CD4-positive, alpha-beta T cell treated with Interleukin-10 for 1 hour (primary cell): ENCODE measurements at places on chromosomes 2 and 18.
A peak's percentile ranks its signal among the peaks of the same experiment; 100 is the strongest.

DNA sequence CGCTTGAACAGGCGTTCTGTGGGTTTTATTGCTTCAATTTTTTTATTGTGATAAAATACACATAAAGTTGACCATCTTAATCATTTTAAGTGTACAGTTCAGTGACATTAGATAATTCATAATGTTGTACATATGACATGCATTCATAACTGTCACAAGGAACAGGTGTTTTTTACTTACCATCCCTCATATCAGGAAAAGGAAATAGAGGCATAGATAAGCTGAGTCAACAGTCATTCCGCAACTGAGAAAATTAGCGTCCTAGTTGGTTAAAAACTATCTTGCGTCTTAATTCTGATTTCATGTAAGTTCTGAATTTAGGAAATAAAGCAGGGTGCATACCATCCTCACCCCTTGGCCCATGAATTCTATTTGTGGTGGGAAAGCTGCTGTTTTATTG, 36.5 kb downstream of the PLB1 start:
- no peak for DNase-seq

DNA sequence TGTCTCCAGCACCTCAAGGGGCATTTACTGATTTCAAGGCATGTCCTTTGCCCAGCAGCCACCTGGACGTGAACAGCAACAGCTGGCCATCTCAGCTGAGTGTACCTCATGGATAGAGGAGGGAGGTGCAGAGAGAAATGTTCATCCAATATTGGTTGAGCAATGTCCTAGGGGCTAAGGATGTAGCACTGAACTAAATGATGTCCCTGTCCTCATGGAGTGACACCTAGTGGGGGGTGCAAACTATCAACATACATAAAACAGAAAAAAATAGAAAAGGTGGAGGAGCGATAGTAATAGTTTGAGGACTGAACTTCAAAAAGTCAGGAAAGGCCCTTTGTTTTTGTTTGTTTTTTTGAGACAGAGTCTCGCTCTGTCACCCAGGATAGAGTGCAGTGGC, 4.8 kb upstream of the UGGT1 start:
- DNase-seq: no peak

GRCh38 chr2:67290451-67291290, 106.5 kb upstream of the ETAA1 start:
- no peak for DNase-seq

- DNase-seq: no peak
These were observed 19.3 kb downstream of the FEZ2 start for GRCh38 chr2:36578343-36579296.

DNA sequence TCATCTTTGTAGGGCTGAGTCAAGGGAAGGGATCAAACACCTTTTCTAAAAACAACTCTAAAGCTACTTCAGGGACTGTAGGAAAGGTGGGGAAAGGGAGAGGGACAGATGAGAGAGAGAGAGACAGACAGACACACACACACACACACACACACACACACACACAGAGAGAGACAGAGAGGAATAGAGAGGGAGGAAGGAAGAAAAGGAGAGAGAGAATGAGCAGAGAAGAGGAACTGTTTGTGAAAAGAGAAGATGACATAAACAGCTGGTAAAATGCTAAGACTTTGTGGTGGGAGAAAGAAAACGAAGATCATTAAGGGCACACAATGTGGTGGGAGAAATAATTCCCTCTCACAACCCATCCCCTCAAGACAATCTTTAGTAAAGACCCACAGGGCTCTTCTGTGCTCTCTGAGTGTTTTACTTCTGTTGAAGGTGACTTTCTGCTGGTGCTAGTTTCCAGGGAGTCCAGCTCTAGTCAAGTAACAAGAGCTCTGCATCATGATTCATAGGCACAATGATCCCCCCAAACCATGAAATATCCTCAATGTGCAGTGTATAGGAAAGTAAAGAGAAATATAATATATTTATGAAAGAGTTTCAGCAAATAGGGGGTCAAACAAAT, 77.2 kb upstream of the STK17B start:
- no peak for DNase-seq

DNA sequence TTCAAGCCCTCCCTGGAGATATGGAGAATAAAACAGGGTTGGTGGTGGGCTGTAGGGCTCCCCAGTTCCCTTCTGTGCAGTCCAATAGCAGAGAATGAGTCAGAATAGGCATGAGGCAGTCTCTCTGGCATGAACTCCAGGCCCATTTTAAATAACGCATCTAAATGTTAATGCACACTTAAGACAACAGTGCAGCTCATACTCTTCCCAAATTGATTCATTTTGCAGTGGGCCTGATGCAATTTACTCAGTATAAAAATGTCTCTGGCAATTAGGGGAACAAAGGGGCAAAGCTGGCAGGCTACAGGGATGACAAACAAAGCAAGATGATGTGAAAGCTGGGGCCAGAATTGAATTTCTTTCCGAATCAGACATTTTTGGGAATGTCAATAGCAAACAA, 402.8 kb downstream of the CLIP4 start:
- no peak for DNase-seq

- DNase-seq: no peak
These were observed 2.4 kb upstream of the CLEC4F start for GRCh38 chr2:70822843-70823242.

GRCh38 chr2:64609227-64609941, 44.3 kb downstream of the SERTAD2 start:
- peak; percentile 73 for DNase-seq

- DNase-seq: no peak
These were observed 11.9 kb downstream of the ANXA4 start for GRCh38 chr2:69753659-69754363.

- DNase-seq: peak; percentile 72
These were observed 7.5 kb upstream of the RNF144A start for GRCh38 chr2:6909431-6910385.

DNA sequence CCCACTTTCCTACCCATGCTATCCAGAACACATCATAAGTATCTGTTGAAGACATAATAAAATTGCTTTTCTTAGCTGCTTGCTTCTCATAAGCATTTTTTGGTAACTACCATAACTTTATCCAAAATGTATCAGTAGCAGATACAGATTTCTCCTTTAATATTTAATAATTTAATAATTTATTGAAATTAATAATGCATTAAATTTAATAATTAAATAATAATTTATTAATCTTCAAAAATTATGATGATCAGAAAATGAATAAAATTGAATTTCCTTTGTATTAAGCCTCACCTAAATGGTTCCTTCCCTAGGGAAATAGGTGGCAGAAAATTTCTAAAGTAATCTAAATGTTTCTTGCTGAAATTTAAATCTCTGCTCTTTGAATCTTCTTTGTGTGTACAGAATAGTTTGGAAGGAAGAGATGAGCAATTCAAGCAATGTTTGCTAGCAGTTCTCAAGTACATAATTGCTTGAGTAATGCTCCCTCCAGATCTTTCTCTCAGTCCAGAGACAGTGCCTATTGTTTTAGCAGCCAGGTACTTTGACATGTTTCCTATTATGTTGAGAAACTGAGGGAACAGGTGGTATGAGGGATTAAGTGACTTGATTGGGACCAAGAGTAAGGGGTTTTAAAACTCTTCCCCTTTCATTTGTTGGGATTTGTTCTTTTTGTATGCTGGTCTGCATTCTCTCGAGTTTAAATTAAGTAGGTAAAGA, 123.1 kb upstream of the CYP26B1 start:
- no peak for DNase-seq

DNA sequence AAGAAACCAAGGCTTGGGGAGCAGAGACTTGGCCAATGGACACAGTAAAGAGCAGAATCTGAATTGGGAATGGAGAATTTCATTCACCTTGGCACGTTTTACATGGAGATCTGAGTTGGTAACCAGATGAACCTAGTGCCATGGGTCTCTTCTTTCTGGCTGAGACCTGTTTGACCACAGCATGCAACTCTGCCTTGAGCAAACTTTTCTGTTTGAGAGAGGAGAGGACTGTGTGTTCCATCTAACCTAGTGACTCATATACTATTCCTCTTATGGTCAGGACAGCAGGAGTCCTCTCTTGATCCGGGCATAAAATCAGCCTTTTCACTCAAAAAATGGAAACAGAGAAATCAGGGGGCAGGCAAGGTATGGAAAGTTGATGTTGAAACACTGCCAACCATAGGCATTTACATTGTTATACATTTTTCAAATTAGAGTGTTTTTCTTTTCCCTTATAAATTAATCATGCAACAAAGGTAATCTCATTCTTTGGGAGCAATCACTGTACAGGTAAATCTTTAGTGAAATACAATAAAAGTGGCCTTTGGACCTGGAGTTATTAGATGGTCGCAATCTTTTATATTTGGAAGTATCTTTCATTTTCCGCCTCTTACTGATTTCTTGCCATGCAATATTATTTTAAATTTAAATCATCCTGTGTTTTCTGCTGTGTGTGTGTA, 86.7 kb downstream of the NRP2 start:
- DNase-seq: no peak

- no peak for DNase-seq
These were observed 2.4 kb downstream of the SOCS6 start for GRCh38 chr18:70291295-70291574.

DNA sequence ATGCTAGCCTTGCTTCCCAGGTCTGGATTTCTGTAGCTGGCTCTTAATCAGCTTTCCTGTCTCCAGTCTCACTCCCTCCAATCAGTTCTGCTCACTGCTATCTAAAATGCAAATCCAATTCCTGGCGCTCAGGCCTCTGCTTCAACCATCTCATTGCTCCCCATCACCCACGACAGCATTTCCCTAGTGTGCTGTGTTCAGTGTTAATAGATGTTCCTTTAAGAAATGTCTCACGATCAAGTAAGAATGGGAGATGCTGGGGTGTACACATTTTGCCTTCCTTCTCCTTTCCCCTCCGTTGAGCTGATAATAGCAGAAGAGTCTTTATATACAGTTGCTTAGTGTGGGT, 1.6 kb upstream of the PUM2 start:
- no peak for DNase-seq

GRCh38 chr2:10426726-10427617, 21.2 kb downstream of the ODC1 start:
- DNase-seq: no peak

DNA sequence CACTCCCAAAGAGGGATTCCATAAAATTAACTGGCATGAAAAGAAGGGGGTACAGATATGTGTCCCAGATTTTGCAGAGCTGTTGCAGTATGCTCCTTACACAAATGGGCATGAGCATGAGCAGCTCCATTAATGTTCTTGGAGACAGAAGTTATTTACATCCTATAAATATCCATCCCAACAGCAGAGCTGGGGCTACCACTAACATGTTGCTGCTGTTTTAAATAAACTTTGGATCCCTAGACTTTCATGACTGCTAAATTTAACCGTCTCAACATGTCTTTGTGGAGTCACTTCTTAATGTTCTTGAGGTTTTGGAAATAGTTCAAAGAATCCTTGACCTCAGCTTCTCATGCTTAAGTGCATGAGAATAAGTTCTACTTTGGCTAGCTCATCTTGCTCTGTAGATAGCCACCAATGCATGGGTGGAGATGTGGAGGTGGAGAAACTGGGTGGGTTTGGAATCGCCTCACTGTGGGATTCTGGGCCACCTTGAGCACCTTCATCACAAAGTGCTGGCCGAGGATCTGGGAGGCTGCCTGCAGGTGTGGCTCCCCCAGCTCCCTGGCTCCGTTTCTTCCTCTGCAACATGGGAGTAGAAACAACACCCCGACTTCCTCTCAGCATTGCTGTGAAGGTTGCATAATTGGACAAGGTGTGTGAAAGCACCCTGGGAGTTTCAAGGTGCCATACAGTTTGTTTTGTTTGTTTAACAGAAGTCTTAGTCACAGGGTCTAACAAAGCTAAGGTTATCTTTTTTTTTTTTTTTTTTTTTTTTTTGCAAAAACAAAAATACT, 307.2 kb downstream of the MYCN start:
- DNase-seq: no peak

GRCh38 chr18:50071397-50071796, 123.5 kb downstream of the MYO5B start:
- no peak for DNase-seq

- no peak for DNase-seq
These were observed 222.2 kb downstream of the CYP26B1 start for GRCh38 chr2:71925268-71926088.

DNA sequence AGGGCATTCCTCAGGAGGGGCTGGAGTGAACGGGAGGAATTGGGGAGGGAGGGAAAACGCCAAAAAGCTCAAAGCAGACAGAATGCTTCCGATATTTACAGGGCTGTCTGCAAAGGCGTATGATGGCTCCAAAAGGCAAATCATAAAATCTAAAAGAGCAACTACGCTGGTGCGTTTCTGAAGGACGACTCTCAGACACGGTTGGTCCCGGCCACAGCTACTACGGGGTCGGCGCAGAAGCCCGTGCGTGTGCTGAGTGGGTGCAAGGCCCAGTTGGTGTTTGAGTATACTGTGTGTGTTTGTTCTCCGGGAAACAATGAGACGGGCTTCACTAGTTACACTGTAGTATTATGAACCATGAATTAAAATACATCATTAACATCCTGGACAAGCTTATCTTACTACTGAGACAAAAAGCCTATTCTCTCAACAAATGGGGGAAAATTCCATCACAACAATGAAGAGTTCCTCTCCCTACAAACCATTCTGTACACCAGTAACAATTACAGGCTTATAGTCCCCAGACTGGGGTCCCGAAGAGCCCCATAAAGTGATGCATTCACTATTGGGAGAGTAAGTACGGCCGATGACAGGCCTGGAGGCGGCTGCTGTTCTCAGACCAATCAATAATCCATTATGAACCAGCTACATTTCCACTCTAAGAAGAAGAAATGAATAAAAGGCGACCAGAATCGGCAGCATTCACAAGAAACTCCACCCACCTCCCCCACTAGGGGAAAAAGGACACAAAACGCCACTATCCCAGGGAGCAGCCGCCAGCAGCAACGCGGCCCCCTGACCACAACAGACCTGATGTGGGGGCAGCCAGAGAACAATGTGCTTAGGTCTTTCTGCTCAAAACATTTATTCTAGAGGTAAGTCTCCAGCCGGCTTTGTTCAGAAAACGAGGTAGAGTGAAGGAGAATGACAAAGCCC, 43.4 kb downstream of the ZNF516 start:
- DNase-seq: no peak

GRCh38 chr18:49073437-49073836, 122.7 kb upstream of the SMAD7 start:
- no peak for DNase-seq

- no peak for DNase-seq
These were observed 10.7 kb upstream of the WDSUB1 start for GRCh38 chr2:159297042-159297707.

DNA sequence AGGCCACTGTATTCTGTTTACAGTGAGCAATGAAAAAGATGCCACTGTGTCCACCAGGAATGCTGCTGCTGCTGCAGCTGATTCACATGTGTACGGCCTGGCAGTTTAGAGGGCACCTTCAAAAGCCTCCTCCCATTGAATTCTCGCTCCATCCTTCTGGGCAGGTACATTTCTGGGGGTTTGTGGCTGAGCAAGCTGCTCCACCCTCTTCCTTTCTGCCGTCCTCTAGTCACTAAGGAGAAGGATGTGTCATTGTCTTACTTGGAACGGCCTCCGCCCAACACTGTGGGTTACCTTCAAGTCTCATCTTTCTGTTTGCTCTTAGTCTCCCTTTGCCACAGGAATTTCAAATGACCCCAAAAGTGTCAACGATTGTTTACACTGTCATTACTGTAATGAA, 182.0 kb downstream of the ZBTB7C start:
- no peak for DNase-seq

GRCh38 chr2:212005085-212005671, 533.4 kb downstream of the ERBB4 start:
- no peak for DNase-seq
